ENCODE measurements at places on chromosomes 1 and 21. TPM values are rescaled to one million over a fixed set of nuclear protein-coding genes. Genes with fewer than 3 reads are reported as not detected.

- DNase-seq = no peak
These were observed 42.4 kb downstream of the CASQ2 start for GRCh38 chr1:115726161-115726560.

The TEX38 gene
- total RNA-seq = not detected

The KCNK2 gene
- total RNA-seq = 64.3 TPM

GRCh38 chr1:5830771-5831599 lies 161.2 kb downstream of the NPHP4 start:
- no peak for DNase-seq

DNA sequence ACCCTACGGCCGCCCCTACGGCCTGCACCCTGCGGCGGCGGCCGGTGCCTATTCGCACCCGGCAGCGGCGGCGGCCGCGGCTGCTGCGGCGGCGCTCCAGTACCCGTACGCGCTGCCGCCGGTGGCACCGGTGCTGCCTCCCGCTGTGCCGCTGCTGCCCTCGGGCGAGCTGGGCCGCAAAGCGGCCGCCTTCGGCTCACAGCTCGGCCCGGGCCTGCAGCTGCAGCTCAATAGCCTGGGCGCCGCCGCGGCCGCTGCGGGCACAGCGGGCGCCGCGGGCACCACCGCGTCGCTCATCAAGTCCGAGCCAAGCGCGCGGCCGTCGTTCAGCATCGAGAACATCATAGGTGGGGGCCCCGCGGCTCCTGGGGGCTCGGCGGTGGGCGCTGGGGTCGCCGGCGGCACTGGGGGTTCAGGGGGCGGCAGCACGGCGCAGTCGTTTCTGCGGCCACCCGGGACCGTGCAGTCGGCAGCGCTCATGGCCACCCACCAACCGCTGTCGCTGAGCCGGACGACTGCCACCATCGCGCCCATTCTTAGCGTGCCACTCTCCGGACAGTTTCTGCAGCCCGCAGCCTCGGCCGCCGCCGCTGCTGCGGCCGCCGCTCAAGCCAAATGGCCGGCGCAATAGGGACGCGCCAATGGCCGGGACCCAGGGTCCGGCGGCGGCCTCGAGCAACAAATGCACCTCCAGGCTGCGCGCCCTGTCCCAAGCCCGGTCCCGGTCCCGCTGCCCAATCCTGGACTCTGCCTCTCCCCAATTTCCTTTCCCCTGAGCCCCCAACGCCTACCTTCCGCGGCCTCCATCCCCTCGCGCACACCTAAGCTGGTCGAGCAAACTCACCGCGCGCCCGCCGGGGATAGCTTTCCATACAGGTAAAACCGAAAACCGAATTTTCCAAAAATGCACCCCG lies 1.8 kb downstream of the FOXD3 start:
- no peak for DNase-seq

GRCh38 chr1:101131239-101131843 lies 105.5 kb upstream of the S1PR1 start:
- no peak for DNase-seq

- DNase-seq = peak; percentile 89
These were observed 51.5 kb downstream of the PTPRF start for GRCh38 chr1:43582162-43582566.

GRCh38 chr1:40720493-40720892 lies 29.0 kb downstream of the NFYC start:
- DNase-seq = no peak

- peak; percentile 64 for DNase-seq
These were observed 3.9 kb downstream of the KPNA6 start for GRCh38 chr1:32111789-32112188.

The LAMC1 gene
- total RNA-seq = 564 TPM

The MTX1 gene
- total RNA-seq = 13.7 TPM

- DNase-seq = peak; percentile 81
These were observed 132.8 kb downstream of the SNX7 start for GRCh38 chr1:98794196-98794886.

The KRTAP19-3 gene
- not detected for total RNA-seq

DNA sequence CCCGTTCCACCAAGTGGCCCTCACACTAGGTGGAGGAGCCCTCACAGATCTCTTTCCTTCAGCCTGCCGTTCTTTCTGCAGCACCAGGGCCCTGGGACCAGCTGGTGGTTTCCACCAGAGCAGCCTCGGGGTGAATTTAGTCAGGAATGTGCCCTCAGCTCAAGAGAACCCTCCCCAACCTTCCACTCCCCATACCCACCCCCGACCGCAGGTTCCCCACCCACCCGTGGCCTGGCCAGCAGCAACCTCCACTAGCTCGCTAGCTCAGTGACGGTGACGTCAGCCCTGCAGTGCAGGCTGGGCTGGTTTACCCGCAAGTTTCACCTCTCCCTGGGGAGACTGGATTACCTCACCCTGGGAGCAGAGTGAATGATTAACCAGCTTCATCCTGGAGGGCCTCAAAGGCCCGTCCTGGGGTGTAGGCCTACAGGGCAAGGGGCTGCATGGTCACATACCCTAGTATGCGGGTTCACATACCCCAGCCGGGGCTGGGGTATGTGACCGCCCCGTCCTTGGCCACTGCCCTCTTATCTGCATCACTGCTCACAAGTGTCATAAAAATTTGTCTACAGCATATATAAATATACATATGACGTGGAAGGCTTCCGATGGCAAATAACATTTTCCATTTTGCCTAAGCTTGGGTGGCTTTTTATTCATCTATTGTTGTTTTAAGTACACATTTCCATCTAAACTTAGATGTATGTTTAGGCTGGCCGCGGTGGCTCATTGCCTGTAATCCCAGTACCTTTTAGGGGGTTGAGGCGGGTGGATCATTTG lies 24.5 kb downstream of the ELF3 start:
- peak; percentile 99 for DNase-seq

DNA sequence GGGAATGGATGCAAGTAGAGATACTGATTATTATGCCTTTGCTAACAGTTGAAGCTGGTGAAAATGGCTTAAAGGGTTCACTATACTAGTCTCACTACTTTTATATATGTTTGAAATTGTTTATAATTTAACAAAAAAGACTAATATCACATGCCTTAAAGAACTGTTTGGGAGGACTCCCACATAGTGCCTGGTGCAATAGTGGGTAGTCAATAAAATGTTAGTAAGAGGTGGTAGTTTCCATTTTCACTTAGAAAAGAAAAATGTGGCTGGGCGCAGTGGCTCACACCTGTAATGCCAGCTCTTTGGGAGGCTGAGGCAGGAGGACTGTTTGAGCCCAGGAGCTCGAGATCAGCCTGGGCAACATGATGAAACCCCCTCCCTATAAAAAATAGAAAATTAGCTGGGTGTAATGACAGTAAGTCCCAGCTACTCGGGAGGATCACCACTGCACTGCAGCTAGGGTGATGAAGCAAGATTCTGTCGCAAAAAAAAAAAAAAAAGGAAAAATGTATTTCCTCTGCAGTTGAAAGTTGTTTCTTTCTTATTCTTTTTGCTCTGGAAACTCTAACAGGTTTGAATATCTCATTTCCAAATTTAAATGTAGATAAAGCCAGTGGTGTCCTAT lies 24.5 kb downstream of the C21orf91 start:
- no peak for DNase-seq

DNA sequence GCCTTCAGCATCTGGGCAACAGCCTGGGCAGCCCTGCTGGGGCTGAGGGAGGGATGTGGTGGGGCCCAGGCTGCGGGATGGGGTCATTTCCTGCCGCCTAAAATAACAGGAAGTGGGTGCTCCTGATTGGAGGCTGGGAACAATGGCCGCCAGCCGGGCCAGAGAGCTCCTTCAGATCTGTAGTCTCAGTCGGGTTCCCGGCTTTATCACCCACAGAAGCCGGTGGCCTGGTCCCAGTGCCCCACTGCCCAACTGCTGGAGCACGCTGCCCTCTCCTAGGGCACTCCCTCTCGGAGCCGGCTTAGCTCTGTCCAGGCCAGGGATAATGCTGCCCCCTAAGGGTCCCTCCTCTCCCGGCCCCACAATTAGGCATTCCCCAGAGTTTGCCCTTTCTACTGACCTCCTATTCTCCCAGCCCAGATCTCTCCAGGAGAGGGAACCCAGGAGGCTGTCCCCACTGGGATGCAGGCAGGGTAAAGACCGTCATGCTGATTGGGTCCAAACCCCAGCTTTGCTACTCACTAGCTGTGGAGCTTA lies 5.1 kb downstream of the MAP7D1 start:
- peak; percentile 60 for DNase-seq

DNA sequence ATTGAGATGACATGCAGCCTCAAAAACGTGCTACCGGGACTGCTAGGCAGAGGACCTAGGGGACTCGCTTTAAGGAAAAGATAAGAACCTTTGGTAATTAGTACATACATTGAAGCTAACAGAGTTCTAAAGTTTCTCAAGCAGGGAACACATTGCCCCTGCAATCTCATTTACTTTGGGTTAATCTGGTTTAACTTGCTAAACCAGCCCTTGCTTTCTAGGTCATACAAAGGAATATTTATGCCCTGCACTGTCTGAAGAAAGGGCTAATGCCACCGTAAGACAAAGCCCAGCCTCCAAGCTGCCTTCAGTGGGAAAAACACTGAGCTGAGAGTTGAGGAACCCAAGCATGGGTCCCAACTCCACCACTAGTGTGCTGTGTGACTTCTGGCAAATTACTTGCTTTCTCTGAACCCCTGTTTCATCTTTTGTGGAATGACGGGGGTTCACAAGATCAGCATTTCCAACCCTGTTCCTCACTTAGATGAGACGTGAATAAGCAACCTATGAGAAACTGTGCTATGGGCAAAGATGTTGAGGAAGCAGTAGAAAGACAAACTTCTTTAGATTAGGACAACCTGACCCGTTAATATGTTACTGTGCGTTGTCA lies 66.3 kb downstream of the VWA5B1 start:
- no peak for DNase-seq

- no peak for DNase-seq
These were observed 5.4 kb upstream of the SPTA1 start for GRCh38 chr1:158691907-158692306.

The FAM72C gene
- total RNA-seq = not detected

DNA sequence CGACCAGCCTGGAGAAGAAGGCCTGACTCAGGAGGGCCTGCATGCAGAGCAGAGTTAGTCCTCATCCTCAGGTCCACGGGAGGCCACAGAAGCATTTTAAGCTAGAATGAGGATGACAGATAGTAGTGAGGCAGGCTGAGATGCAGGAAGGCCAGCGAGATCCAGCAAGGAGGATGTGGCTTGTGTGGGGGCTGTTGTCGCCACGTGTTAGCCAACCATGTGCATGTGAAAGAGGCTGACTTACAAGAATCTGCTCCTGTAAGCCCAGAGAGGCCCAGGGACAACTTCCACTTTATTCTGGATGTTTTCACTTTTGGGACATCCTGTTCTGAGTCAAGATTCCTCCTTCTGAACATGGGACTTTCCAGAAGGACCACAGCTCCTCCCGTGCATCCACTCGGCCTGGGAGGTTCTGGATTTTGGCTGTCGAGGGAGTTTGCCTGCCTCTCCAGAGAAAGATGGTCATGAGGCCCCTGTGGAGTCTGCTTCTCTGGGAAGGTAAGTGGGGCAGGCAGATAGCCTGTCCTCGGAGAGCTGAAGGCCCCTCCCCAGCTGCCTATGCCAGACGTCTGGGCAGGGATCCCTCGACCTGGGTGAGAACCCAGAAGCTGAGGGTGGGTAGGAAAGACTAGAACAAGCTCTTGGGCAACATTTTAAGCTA lies at the start of gene SLAMF8:
Gene SLAMF8 (plus strand): TSS at position 433 of the 661 bp plus-strand sequence. CDS start 26 bp downstream, at position 459.
- DNase-seq = no peak

The CROCC gene
- total RNA-seq = 8.9 TPM

The CRYBG2 gene
- total RNA-seq = not detected

GRCh38 chr1:111140680-111140967 lies 601 bp downstream of the CEPT1 start:
- DNase-seq = peak; percentile 56

Data from fibroblast of the aortic adventitia (primary cell).